Dorsolateral prefrontal cortex (tissue), 122 donors: ENCODE measurements at places on chromosomes 13 and 19. TPM values are rescaled to one million over a fixed set of nuclear protein-coding genes. Genes with fewer than 3 reads are reported as not detected.

DNA sequence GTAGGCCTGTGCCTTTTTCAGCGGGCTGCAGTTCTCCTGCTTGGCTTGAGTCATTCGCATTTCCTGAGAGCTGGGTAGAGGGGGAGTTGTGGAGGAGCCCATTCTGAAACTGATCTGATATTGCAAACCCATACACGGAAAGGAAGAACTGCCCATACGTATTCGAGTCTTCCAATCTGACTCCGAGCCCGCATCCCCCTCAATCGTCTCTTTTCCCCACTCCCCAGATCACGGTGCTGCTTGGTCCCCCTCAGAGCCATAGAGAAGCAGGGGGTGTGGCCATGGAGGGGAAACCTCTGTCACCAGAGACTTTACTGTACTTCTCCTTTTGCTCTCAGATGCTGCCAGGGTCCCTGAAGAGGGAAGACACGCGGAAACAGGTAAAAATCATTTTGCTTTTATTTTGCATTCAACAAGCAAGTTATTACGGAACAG lies at the start of gene CD22:
Gene CD22 (plus strand): TSS at position 337 of the 435 bp plus-strand sequence. CDS start 2,854 bp downstream, outside the sequence.
- DNase-seq: no peak

- DNase-seq: no peak
Measured at GRCh38 chr13:33454844-33455705, 169.5 kb upstream of the STARD13 start.

DNA sequence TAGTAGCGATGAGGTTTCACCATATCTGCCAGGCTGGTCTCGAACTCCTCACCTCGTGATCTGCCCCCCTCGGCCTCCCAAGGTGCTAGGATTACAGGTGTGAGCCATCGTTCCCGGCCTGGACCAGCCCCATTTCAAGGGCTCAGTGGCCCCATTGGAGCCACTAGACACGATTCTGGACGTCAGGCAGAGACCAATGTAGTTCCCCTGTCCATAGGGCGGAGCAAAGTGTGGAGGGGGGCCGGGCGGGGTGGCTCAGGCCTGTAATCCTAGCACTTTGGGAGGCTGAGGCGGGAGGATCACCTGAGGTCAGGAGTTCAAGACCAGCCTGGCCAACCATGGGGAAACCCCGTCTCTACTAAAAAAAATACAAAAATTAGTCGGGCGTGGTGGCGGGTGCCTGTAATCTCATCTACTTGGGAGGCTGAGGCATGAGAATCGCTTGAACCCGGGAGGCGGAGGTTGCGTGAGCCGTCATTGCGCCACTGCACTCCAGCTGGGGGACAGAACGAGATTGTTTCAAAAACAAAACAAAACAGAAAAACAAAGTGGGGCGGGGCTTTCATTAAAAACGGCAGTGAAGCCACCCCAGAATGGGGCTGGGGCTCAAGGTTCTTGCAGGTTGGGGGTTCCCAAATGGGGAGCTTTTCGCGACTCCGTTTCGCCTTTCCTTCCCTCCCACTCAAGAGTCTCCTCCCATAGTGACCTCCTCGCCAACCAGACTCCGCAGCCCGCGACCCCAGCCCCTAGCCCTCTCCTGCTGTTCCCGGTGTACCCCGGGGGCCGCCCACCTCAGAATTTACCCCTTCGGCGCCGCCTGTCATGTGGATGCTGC lies 758 bp upstream of the TECR start:
- no peak for DNase-seq

GRCh38 chr13:65159803-65160202 lies 2070.3 kb downstream of the PCDH9 start:
- DNase-seq: no peak

GRCh38 chr13:60148918-60149317 lies 14.8 kb downstream of the DIAPH3 start:
- DNase-seq: no peak

GRCh38 chr13:23467048-23467931 lies 33.8 kb upstream of the SACS start:
- no peak for DNase-seq

DNA sequence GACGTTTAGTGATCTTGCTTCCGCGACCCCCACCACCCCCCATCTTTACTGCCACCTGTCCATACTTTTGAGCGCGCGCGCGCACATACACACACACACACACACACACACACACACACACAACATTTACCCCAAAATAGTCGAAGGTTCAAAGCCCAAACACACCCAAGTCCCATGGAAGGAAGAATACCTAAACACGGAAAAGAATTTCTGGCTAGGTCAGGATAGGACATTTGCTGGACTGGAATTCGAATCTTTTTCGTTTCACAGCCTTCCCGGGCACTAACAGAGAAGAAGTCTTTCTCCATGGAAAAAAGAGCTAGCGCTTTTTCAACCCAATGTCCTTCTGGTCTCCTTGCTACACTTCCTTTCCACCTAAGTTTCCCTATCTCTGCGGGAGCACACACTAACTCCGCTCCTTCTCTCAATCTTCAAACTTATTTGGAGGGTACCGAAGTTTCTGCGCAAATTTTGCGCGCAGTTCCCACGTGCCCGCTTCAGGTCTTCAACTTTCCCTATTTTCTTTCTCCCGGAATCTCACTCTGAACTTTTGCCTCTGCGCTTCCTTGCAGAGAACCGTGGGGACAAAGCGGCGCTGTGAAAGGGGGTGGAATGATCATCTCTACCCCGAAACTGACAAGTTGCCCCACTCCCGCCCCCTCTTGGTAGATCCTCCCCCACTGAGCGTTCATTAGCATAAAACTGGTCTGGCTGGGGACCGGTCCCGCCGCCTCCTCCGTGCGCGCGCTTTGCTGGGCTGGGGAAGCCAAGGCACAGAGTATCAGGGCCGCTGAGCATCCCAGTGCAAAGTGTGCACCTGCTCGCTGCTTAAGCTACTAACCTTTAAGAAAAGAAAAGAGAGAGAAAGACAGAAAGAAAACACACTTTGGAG lies 2.7 kb downstream of the DACH1 start:
- DNase-seq: no peak

GRCh38 chr13:103044056-103044455 lies 22.2 kb downstream of the SLC10A2 start:
- DNase-seq: no peak

- peak; percentile 27 for DNase-seq
Measured at GRCh38 chr19:44689290-44690130, 9.4 kb upstream of the CEACAM16 start.

GRCh38 chr19:1767464-1767933 lies 14.2 kb downstream of the ONECUT3 start:
- peak; percentile 35 for DNase-seq

- DNase-seq: no peak
Measured at GRCh38 chr19:46660551-46661019, 397 bp downstream of the DACT3 start.

DNA sequence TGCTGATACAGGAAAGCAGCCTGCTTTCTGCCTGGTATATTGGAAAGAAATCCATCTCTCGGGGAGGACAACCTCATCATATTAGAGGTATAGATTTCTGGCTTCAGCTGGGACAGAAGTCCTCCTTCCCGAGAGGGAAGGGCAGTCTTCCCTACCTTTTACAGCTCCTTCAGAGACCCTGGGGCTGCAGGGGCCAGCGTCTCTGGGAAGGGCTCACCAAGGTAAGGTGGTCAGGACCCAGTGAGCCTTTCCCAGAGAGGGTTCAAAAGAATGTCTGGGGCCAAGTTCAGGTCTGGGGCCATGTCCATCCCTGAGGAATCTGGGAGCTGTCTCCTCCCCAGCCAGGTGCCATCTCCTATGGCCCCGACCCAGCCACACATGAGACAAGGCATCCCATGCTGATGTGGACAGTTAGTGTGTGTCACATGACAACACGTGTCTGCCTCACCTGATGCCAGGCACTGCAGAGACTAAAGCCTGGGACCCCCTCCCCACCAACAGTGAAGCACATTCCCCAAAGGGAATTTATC lies 136.4 kb downstream of the URI1 start:
- no peak for DNase-seq

DNA sequence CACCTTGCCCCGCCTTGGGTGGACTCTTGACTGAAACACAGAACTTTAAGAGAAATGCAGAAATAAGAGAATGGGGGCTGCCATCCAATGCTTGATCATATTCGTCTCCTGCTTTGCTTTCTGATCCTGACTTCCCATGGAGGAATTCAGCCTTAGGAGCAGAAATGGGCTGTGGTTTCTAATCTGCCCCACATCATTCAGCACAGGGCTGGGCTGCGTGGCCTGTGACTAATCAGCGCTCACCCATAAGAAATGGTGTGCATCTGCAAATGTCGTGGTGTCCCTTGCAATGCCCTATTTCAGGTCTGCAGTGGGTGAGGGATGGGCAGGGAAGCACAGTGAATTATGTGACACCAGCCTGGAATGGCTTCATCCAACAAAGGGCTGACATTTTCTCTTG lies 60.7 kb upstream of the URI1 start:
- DNase-seq: no peak

- DNase-seq: no peak
Measured at GRCh38 chr19:5718579-5719273, 1.2 kb downstream of the LONP1 start.

GRCh38 chr19:12778905-12779161 lies 3.5 kb upstream of the HOOK2 start:
- no peak for DNase-seq

DNA sequence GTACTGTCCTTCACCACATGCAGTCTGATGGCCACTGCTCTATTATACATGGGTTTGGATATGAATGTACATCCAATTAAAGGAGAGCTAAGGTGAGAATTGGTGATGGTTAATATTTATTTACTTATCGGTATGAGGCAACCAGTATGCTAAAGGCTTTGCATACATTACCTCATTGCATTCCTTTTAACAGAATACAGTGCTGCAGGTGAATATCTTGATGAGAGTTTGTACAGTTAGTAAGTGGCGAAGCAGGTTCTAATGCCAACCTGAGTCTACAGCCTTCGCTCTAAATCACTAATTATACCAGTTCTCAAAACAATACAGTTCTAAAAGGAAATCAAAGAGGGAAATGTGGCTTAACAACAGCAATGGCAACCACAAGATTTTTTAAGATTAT lies 284.1 kb downstream of the ITGBL1 start:
- no peak for DNase-seq

- DNase-seq: no peak
Measured at GRCh38 chr19:53868091-53868891, 608 bp downstream of the MYADM start.

- DNase-seq: no peak
Measured at GRCh38 chr13:113939944-113940297, 34.0 kb downstream of the C13orf46 start.

DNA sequence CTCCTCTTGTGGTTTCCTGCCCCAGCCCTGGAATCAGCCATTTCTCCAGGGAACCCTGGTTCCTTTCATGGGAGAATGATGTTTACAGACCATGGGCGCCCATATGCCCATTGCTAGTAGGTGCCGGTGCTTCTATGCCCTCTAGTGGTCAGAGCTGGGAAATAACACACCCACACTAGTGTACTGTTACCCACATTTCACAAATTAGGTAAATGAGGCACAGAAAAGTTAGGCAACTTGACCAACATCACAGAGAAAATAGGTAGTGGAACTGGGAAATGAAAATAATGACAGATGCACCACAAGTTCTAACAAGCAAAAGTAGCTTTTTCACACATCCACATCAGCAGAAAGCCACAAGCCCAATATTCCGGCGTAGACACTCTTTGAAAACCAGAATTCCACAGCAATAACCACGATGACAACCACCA lies 1.3 kb upstream of the CEACAM3 start:
- DNase-seq: no peak

DNA sequence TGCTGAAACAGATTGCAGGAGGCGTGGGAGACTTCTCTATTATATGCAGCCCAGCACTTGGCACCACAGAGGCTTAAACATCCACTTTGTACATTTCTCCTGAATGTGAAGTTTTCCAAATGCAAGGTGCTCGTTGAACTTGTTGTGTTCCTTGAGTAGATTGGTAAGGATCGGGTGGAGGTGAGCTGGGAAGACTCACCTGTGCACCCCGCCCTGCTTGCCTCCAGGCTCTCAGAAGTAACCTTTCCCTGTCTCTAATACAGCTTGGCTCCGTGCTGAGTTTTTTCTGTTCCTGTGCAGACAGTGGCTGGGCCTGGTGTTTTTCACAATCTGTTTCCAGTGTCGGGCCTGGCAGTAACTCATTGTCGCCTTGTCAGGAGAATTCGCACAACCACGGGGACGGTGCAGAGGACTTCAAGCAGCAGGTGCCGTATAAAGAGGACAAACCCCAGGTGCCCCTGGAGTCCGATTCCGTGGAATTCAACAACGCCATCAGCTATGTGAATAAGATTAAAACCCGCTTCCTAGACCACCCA lies 12.3 kb downstream of the SIN3B start:
- no peak for DNase-seq

DNA sequence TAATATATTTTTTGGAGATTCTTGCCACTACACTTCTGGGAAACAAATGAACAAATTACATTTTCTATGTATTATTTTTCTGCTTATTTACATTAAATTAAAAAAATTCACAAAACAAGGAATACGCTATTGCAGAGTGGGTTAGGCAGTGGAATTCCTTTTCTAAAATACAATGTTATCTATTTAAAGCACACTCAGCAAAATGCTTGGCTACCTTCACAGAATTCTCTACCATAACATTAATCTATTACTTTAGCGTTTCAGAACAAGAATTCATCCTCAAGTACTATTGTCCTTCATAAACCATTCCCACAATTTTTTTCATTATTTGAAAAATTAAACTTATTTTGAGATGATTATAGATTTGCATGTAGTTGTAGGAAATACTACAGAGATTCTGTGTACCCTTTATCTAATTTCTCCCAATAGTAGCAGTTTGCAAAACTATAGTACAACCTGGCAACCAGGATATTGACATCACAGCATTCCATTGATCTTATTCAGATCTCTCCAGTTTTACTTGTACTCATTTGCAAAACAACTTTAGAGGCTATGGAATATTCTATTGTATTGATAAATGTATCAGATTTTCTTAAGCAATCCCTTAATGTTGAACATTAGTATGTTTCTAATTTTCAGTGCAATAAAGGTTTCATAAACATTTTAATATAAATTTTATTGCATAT lies 120.9 kb downstream of the DLEU7 start:
- DNase-seq: no peak

- no peak for DNase-seq
Measured at GRCh38 chr13:50783066-50783465, 60.4 kb downstream of the DLEU7 start.

DNA sequence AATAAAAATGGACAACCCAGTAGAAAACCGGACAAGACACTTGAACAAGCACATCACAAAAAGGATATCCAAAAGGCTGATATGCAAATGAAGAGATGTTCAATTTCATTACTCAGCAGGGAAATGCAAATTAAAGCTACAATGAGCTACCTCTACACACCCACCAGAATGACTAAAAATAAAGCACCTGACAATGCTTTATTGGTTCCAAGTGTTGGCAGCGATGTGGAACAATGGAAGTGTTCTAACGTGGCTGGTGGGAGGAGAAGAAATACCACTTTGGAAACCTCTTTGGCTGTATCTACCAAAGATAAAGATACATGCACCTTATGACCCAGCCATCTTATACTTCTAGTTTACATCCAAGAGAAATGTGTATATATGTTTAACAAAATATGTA lies 3.7 kb upstream of the ACP7 start:
- DNase-seq: no peak

ZSCAN4 gene
- total RNA-seq: not detected

ZNF345 gene
- 10.2 TPM for total RNA-seq

MBD3L2 gene
- total RNA-seq: not detected

NKG7 gene
- 2.0 TPM for total RNA-seq

CHERP gene
- total RNA-seq: 48.4 TPM

FSTL3 gene
- 15.2 TPM for total RNA-seq

PLIN4 gene
- total RNA-seq: 10.8 TPM

C19orf44 gene
- total RNA-seq: 7.2 TPM
